ENCODE measurements at places on chromosomes 5 and 9. TPM values are rescaled to one million over a fixed set of nuclear protein-coding genes. Genes with fewer than 3 reads are reported as not detected.

DNA sequence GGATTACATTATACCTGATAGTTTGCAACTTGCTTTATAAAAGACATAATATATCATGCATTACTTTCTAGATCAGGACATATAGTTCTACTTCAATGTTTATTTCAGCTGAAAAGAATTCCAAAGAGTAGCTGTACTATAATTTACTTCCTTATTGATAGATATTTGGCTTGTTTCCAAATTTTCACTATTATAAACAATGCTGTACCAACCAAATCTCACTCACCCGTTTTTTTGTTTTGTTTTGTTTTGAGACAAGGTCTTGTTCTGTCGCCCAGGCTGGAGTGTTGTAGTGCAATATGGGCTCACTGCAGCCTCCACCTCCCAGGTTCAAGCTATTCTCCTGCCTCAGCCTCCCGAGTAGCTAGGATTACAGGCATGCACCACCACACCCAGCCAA lies 132.7 kb downstream of the GNAQ start:
- H3K36me3 ChIP-seq = no peaks in the 10 kb centered on the region
- H3K27me3 ChIP-seq = no peaks in the 10 kb centered on the region
- H3K4me1 ChIP-seq = peaks cover 14% of the 10 kb centered on the region
- no peak for DNase-seq

DNA sequence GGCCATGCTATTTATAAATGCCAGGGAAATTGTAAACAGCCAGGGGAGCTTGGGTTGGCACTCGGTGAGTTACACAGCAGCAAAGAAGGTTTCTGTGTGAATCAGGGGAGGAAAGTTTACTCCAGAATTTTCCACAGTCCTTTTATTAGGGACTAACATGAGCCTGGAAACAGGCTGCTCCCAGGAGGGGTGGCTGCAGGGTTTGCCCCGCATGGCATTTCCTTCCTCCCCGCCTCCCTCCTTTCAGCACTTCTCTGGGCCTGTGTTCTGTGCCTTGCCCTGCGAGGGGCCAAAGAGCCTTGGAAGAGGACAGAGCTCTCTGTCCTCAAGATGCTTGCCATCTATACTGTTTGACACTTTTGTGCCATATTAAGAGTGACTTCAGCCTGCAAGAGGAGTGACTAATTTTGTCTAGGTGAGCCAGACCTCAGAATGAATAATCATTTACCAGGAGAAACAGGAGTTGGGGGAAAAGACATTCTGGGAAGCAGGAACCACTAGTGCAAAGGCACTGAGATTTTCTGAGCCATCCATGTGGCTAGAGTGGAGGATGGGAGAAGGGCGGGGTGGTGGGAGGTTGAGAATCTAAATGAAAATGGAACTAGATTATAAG lies 1.8 kb downstream of the GSN start:
- DNase-seq = no peak
- peak overlapping the region; percentile 79 for H3K27ac ChIP-seq
- peaks cover 62% of the 10 kb centered on the region for H3K4me1 ChIP-seq
- no peaks in the 10 kb centered on the region for H3K36me3 ChIP-seq
- no peaks in the 10 kb centered on the region for H3K27me3 ChIP-seq

GRCh38 chr5:63655043-63655442 lies 307.2 kb downstream of the HTR1A start:
- no peak overlapping the region for H3K4me3 ChIP-seq
- no peak for DNase-seq
- no peaks in the 10 kb centered on the region for H3K4me1 ChIP-seq
- H3K27ac ChIP-seq = no peak overlapping the region
- H3K36me3 ChIP-seq = no peaks in the 10 kb centered on the region

GRCh38 chr5:122880749-122881148 lies 35.3 kb downstream of the SNX24 start:
- peaks cover 3% of the 10 kb centered on the region for H3K4me1 ChIP-seq
- no peak overlapping the region for H3K4me3 ChIP-seq
- H3K27me3 ChIP-seq = no peaks in the 10 kb centered on the region

DNA sequence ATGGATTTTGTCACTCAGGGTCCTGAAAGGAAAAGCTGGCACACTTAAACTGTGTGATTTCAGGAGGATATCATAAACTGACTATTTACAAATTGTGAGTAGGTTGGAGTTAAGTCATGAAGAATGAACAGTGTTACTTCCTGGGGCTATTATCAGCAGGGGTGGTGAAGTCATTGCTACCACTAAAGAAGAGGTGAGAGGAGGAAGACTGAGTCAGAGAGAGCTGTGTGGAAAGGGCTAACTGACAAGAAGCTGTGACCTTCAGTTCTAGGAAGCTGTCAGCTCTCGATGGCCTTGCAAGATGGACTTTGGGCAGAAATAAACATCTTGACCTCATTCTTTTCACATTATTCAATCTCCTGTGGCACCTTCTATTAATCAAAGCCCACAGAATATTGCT lies 72.3 kb upstream of the STARD4 start:
- DNase-seq = no peak
- no peak overlapping the region for H3K27ac ChIP-seq
- no peaks in the 10 kb centered on the region for H3K27me3 ChIP-seq
- H3K4me3 ChIP-seq = no peak overlapping the region

Gene ABITRAM
- total RNA-seq = 19.1 TPM

Gene CNTFR
- 17.3 TPM for total RNA-seq

- no peaks in the 10 kb centered on the region for H3K27me3 ChIP-seq
- H3K36me3 ChIP-seq = no peaks in the 10 kb centered on the region
- DNase-seq = no peak
- H3K4me3 ChIP-seq = no peak overlapping the region
These were observed 135.6 kb downstream of the NTRK2 start for GRCh38 chr9:84804951-84805694.

GRCh38 chr5:149024477-149024876 lies 38.4 kb downstream of the SH3TC2 start:
- H3K27ac ChIP-seq = no peak overlapping the region
- H3K4me3 ChIP-seq = no peak overlapping the region
- no peak for DNase-seq
- H3K36me3 ChIP-seq = no peaks in the 10 kb centered on the region

GRCh38 chr9:99072040-99072394 lies 32.9 kb upstream of the TGFBR1 start:
- no peak overlapping the region for H3K4me3 ChIP-seq
- no peak overlapping the region for H3K27ac ChIP-seq
- H3K4me1 ChIP-seq = no peaks in the 10 kb centered on the region
- no peak for DNase-seq
- H3K27me3 ChIP-seq = no peaks in the 10 kb centered on the region
- no peaks in the 10 kb centered on the region for H3K36me3 ChIP-seq

DNA sequence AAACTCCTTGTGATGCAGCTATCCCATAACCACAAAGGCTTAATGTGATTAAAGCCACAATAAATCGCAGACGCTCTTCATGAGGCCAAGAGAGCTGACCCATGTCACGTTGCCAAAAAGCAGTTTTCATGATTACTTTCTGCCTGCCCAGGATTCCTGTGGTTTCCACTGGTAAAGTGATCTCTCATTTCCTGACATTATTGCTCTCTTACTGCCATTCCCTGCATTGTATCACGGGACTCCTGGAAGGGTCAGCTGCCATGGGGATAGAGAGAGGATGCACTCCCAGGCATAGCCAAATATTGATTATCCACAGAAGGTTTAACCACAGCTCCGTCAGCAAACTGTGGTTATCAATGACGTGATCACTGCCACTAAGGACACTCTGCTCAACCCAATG lies 103.8 kb upstream of the SLC1A3 start:
- H3K4me3 ChIP-seq = no peak overlapping the region
- no peak overlapping the region for H3K27ac ChIP-seq
- H3K27me3 ChIP-seq = no peaks in the 10 kb centered on the region
- H3K4me1 ChIP-seq = no peaks in the 10 kb centered on the region
- DNase-seq = no peak

Gene GLRA1
- not detected for total RNA-seq

DNA sequence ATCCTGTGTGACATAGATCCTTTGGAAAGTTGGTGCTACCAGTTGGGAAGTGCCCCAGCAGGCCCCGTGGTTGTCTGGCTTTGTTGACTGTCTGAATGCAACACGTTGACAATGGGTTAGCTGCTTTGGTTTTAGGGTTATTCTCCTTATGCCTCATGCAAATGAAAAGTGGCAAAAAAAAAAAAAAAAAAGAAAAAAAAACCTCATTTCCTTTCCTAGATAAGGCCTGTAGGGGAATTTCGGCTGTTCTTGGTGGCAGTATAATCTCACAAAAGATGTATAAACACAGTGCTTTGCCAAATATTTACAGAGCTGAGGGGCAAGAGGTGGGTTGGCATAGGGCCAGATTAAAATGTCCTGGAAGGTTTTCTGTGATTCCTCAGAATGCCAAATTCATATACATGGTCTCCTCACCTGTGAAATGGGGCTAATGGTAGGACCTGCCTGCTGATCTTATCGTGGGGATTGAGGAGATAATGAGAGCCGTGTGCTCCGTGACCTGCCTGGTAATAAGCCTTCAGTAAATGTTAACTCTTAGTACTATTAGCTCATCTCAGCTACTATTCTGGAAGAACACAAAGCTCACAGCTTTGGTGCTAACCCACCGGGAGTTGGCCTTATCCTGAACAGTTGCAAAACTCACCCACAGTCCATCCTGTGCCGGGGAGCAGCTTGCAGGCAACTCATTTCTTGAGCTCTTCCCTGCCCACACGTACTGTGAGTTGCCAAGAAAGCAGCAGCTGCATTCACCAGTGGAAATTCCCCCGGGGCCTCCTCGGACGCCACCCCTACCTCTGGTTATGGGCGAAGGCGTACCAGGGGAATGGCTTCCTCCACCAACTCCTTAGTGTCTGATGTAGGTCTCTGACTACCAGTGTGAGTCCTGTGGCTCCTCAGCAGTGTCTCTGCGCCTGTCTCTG lies 220.3 kb downstream of the NR3C1 start:
- DNase-seq = no peak
- no peak overlapping the region for H3K27ac ChIP-seq

DNA sequence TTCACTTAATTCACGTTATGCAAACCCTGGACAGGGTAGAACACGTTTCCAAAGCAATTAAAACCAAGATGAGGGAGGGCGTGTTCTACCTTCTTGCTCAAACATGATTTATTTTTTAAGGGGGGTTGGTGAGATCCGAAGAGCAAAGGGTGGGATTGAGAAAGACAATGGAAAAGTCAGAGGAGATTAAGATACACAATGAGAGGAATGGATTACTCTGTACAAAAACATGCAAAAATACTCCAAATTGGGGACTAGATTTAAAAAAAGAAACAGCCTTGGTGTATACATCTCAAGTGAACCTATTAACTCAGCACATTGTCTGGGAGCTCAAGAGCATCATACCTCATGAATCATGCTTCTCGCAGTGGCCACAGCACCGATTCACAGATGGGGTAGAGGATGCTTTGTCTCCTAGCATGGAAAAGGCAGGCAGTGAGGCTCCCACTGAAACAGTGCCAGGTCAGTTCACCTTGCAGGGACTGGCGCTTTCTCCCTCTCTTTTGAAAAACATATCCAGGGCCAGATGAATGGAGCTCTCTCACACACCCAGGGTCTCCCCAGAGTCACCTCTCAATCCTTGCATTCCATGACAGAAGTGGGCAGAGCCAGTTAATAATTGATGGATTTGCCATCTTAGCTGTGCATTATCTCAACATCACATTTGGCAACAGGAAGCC lies 459.7 kb downstream of the BNC2 start:
- no peaks in the 10 kb centered on the region for H3K27me3 ChIP-seq
- no peaks in the 10 kb centered on the region for H3K36me3 ChIP-seq
- no peaks in the 10 kb centered on the region for H3K4me1 ChIP-seq
- no peak overlapping the region for H3K4me3 ChIP-seq
- DNase-seq = no peak
- H3K27ac ChIP-seq = no peak overlapping the region

- H3K27me3 ChIP-seq = no peaks in the 10 kb centered on the region
- no peak overlapping the region for H3K27ac ChIP-seq
- no peaks in the 10 kb centered on the region for H3K4me1 ChIP-seq
- peaks cover 37% of the 10 kb centered on the region for H3K36me3 ChIP-seq
- DNase-seq = no peak
- H3K4me3 ChIP-seq = no peak overlapping the region
These were observed 69.9 kb upstream of the OR2K2 start for GRCh38 chr9:111399772-111400563.

- peak; percentile 3 for DNase-seq
- H3K4me1 ChIP-seq = no peaks in the 10 kb centered on the region
- no peaks in the 10 kb centered on the region for H3K27me3 ChIP-seq
- H3K27ac ChIP-seq = no peak within 1 kb of the TSS
These were observed at the start of gene PCDHB2 for GRCh38 chr5:141094481-141095262. Gene PCDHB2 (plus strand): TSS chr5:141094615. CDS start chr5:141094791, 176 bp downstream.

Gene DOK3
- total RNA-seq = 5.0 TPM

- peaks cover 7% of the 10 kb centered on the region for H3K4me1 ChIP-seq
- peaks cover 19% of the 10 kb centered on the region for H3K36me3 ChIP-seq
- no peaks in the 10 kb centered on the region for H3K27me3 ChIP-seq
- DNase-seq = peak; percentile 19
- no peak overlapping the region for H3K27ac ChIP-seq
These were observed 105.0 kb downstream of the PLPP1 start for GRCh38 chr5:55429613-55430253.

DNA sequence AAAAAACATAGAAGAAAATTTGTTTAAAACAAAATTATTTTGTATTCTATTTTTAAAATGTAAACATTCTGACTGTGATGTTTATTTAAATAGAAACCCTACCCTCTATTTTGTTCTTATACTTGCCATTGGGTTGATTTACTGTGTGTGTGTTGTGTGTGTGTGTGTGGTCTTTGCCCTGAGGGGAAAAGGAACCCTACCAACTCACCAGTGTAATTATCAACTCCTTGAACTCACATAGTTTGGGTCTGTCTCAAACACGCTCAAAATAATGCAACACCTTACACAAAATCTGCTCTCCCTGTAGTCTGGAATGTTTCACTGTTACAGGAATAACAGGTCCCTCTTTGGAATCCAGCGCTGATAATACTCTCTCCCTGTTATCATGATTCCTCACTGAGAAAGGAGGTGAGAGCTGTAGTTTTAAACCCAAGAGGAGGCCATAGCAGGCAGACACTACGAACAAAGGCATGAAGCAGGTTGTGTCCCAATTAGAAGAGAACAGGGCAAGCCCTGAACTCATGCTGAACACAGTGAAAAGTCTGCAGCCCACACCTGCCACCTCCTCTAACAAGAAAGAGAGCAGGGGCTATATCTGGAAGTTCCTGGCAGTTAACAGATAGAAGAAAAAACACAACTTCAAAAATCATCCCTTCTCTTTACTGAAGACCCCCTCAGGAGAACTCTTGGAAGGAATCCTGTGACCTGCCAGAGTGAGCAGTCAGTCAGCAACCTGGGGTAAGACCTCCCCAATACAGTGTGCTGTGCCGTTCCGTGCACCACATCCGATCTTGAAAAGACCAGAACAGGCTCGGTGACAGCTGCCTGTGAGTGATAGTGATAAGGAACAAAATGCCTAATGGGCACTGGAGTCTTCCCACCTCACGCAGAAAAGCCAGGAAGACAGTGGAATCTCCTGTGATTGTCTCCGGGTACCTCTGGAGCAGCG lies 608.1 kb upstream of the ADAMTS16 start:
- no peak for DNase-seq
- no peak overlapping the region for H3K27ac ChIP-seq
- no peak overlapping the region for H3K4me3 ChIP-seq
- H3K27me3 ChIP-seq = no peaks in the 10 kb centered on the region
- no peaks in the 10 kb centered on the region for H3K36me3 ChIP-seq

Data from thyroid gland (tissue), 4 donors.